Muscle of arm (tissue), 14 donors: ENCODE measurements at places on chromosomes 4 and X. TPM values are rescaled to one million over a fixed set of nuclear protein-coding genes. Genes with fewer than 3 reads are reported as not detected.

GRCh38 chr4:52822583-52822971 is 39.5 kb upstream of the RASL11B start:
- DNase-seq: no peak

- DNase-seq: no peak
These were observed 99.0 kb downstream of the HMX1 start for GRCh38 chr4:8772499-8773123.

GRCh38 chr4:8849266-8850073 is 22.2 kb downstream of the HMX1 start:
- no peak for DNase-seq

- DNase-seq: no peak
These were observed 317.3 kb upstream of the F9 start for GRCh38 chrX:139213241-139213709.

- peak; percentile 26 for DNase-seq
These were observed 562.2 kb downstream of the ZIC3 start for GRCh38 chrX:138128027-138128671.

SLC2A9 gene
- 4.8 TPM for polyA plus RNA-seq

XK gene
- polyA plus RNA-seq: 11.0 TPM
